Activated CD4-positive, alpha-beta T cell treated with anti-CD3 and anti-CD28 coated beads, Interleukin-2, amount 10 ng/mL, durations not matched to agents 7 days and 5 days (primary cell): ENCODE measurements at places on chromosomes 6 and 20. TPM values are rescaled to one million over a fixed set of nuclear protein-coding genes. Genes with fewer than 3 reads are reported as not detected.

The MYCT1 gene
- total RNA-seq = not detected

The C4A gene
- 3.0 TPM for total RNA-seq

The PRSS35 gene
- total RNA-seq = not detected

DNA sequence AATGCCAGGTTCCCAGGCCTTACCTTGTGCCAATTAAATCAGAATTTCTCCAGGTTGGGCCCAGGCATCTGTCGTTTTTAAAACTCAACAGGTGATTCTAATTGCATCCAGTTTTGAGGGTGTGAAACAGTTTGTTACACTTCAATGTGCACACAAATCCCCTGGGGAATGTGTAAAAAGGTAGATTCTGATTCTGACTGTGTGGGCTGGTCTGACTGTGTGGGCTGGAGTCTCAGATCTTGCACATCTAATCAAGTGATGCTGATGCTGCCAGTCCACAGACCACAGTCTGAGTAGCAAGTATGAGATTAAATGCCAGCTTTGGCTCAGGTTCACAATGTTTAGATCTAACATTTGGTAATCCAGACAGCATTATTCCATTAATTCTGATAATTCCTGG is 12.5 kb upstream of the ETV7 start:
- H3K27me3 ChIP-seq = peaks cover 15% of the 10 kb centered on the region
- no peak overlapping the region for H3K4me3 ChIP-seq
- H3K4me1 ChIP-seq = no peaks in the 10 kb centered on the region
- H3K36me3 ChIP-seq = no peaks in the 10 kb centered on the region

DNA sequence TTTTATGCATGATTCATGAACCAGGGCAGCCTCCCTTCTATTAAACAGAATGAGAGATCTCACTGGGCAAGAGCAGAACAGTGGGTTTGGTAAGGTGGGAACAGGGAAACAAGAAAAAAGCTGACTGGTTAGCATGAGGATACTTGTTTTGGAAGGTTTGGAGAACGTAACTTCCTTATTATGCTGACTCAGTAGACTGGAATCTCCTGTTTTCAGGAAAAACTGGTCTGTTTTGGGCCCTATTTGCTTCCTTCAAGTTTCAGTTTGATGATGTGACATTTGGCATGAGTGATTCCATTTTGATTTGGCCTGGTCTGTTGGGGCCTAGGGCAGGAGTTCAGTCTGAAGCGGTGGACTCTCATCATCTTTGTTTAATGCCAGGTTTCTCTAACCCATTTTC is 172.0 kb downstream of the MYLK4 start:
- H3K36me3 ChIP-seq = no peaks in the 10 kb centered on the region
- no peak overlapping the region for H3K4me3 ChIP-seq
